ENCODE measurements at places on chromosomes 1 and 21.
A peak's percentile ranks its signal among the peaks of the same experiment; 100 is the strongest.

GRCh38 chr1:3863231-3863935 is 6.1 kb downstream of the DFFB start:
- DNase-seq: no peak

- DNase-seq: no peak
Measured at GRCh38 chr1:45306319-45306718, 20.4 kb upstream of the HPDL start.

DNA sequence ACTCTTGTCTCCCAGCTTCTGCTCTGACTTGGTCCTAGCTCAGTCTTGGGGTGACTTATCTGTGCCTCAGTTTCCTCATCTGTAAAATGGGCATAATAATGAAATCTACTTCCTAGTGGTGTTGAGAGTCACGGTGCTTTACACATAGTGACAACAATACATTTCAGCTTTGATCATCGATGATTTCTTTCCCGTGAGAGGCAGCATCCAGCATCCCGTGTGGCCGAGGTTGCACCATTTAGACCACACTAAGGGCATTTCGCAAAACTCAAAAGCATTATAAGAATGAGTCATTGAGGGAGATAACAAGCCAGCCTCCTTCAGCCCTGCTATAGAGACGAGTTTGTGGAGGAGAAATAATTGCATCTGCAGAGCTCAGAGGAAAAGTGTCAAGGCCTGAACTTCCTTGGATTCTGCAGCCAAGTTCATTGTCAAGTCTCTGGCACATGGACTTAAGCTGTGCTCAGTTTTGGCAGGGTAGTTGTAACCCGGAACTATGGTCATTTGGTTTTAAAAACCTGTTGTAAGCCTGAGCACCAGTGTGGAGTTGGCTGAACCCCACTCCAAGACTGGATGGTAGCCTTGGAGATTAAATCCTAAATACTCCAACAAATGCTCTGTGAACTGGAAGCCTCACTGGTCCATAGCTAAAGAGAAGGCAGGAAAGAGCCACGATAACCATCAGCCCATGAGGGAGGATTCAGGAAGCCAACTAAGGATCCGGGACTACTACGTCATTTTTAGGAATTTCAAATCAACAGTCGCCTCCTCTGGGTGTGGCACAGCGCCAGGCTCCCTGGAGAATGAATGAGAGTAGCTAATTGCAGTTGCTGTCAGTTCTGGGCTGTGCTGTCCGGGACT is 64.2 kb downstream of the TCP10L start:
- peak; percentile 30 for DNase-seq

- DNase-seq: no peak
Measured at GRCh38 chr1:30728832-30729638, 5.7 kb upstream of the MATN1 start.

DNA sequence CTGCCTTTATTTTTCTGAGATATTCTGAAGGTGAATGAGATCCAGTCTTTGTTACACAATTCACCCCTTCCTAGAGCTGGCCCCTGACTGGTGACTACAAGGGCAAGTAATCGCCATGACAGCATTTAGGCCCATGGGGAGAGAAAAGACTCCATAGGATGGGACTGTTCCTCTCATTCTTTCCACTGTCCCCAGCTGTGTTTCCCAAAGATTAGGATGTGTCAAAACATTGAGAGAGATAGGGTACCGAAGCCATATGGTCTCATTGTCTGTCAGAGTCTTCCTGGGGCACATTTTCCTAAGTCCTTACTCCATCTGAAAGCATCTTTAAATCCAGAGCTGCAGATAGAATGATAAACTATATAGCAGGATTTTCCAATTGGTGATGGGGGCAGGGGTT is 423.5 kb downstream of the OMA1 start:
- no peak for DNase-seq

DNA sequence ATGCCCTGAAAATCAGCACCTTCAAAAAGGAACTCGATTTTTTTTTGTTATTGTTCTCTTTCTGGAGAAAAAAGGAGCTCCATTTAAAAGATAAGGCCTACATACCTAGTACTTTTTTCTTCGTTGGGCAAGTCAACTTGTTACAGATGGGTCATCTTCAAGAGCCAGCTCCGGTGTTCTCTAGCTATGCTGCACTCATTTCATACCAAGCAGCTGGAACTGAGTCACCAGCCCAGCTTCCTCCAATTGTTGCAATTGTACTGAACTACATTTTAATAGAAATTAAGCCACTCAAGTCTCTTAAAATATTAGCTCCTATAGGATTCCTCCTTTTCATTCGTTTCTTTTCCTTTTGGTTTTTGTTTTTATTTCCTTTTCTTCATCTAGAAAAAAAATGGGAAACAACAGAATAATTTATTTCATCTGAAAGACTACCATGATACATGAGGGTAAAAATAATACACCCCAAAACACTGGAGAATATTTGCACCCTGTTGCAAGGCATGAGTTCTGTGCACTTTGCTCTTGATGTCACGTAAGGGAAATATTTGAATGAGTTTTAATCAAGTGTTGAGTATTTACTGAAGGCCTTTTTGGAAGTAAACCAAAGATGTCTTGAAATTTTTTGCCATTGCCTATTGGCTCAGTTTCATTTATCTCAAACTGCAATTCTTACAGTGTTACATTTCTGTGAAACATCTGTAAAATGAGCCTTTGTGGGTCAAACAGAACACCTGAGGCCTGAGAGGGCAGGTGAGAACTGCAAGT is 60.5 kb downstream of the CLIC4 start:
- DNase-seq: no peak

GRCh38 chr1:172513479-172513878 is 19.5 kb upstream of the SUCO start:
- DNase-seq: no peak

GRCh38 chr1:11169202-11169601 is 20.0 kb upstream of the ANGPTL7 start:
- no peak for DNase-seq

DNA sequence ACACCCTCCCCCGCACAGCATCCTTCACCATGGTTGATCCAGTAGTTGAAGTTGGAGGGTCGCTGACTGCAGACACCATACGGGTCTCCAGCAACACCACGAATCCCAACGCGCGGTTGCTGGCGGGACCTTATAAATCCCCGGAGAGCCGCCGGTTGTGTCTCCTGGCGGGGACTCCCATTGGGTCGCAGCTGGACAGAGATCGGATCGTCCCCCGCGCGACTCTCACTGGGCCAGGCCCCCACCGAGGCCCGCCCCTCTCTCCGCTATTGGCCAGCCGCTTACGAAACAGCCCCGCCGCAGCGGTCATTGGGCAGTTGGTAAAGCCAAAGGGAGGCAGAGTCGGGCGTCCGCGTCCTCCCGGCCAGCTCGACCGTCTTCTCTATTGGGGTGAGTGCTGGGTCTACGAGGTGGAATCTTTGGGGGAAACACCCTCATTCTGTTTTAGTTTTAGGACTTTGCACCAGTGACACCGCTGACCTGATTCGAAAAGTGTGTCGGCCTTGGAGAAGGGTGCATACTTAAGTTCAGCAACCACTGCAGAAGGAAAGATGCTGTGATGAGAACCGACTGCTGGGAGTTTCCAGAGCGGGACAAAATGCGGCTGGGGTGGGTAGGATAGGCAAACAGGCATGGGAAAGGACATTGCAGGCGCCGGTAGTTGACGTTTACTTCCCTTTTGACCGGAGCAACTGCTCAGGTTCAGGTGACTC is 27.4 kb downstream of the RABIF start:
- DNase-seq: peak; percentile 84

DNA sequence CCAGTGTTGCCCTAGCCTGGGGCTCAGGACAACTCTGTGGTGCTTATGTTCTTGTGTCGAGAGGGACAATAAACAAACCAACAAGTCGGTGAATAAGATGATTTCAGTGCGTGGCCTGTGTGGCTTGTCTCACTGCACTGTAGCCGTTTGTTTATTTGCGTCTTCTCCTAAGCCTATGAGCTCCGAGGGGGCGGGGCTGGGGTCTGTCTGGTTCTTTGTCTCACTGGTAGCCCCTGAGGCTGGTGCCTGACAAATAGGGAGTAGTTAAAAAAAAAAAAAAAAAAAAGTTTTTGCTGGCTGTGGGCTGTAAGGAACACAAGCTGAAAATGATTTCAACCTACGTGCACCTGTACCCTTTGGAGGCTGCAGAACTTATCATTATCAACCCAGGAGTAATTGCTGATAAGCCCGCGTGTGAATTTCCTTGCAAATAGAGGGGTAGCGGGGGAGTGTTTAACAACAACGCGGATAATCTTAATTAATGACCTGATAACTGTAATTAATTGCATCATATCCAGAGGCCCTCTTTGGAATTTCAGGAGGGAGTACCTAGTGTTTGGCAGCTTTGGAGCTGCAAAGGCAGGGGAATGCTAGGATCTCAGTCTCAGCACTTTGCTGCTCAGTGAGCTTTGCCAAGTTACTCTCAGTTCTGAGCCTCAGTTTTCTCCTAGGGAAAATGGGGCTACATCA is 925 bp upstream of the ARHGEF10L start:
- DNase-seq: no peak

DNA sequence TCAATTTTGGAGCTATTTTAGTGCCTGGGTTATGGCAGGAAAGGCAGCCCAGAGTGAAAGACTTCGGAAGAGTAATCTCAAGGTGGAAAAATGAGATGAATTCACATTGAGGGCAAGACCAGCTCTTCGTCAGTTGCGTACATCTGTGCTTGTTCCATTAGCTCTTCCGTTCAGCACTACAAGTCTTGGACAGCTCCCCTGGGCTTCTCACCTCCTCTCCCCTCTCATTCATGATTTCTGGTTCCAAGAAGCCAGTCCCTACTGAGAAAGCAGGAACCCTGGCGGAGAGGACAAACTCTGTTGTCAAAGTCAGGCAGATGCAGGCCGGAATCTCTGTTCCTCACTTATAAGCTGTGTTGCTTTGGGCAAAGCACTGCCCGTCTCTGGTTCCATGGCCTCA is 76.5 kb downstream of the ACTL8 start:
- DNase-seq: no peak

GRCh38 chr1:15186846-15187151 is 33.3 kb downstream of the TMEM51 start:
- no peak for DNase-seq

DNA sequence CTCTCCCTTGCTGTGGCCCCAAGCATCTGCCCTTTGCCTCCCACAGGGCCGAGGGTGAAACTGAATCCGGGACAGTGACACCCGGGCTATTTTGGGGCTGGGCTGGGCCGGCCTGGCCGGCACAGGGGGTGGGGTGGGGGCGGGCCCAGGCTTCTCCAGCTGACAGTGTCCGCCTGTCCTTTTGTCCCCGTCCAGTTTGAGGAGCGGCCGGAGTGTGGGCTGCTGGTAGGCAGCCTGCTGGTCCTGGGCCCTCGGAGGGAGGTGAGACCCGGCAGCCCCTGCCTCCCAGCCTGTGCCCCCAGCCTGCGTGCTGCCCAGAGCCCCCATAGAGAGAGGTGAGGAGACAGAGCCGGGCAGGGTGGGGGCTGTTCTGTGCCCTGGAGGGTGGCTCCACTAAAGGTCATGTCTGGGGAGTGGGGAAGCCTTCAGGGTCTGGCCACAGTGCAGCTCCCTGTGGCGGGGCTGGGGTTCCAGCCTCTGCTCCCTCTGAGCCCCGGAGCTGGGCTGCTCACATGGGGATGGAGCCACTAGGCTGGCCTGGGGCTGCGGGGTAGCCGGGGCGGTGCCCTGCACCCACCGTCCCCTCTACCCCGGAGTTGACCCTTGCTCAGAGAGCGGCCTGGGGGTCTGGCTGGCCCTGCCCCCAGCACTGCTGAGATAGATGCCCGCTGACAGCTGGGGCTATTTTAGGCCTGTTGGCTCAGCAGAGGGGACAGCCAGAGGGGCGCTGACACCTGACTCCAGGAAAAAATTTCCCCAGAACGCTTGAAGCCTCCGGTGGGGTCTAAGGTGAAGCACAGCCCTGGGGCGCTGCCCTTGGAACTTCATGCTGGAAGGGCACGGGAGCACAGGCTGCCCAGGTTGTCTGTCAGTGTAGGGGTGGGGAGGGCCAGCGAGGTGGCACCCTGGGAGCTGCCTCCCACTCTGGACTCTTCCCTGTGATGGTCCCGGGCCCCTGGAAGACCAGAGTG is at the start of gene OBSCN:
Gene OBSCN (plus strand): TSS at position 194 of the 971 bp plus-strand sequence. CDS start 3,740 bp downstream, outside the sequence.
- no peak for DNase-seq

DNA sequence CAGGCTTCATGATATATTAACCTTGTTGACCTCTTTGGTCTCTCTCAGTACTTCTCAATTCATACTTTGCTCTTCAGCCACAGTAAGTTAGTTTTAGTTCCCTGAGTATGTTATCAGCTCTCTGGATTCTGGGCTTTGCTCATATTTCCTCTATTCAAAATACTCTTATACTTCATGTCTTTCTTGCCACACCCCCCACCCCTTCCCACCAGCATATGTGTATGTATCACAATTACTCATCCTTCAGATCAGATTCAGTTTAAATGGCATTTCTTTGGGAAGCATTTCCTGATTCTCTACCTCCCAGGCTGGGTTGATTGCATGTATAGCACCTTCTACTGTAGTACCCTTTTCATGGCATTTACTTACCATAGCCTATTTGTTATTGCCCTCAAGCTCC is 28.3 kb downstream of the SLC30A7 start:
- DNase-seq: no peak

GRCh38 chr1:27381969-27382762 is 967 bp downstream of the CD164L2 start:
- DNase-seq: no peak

DNA sequence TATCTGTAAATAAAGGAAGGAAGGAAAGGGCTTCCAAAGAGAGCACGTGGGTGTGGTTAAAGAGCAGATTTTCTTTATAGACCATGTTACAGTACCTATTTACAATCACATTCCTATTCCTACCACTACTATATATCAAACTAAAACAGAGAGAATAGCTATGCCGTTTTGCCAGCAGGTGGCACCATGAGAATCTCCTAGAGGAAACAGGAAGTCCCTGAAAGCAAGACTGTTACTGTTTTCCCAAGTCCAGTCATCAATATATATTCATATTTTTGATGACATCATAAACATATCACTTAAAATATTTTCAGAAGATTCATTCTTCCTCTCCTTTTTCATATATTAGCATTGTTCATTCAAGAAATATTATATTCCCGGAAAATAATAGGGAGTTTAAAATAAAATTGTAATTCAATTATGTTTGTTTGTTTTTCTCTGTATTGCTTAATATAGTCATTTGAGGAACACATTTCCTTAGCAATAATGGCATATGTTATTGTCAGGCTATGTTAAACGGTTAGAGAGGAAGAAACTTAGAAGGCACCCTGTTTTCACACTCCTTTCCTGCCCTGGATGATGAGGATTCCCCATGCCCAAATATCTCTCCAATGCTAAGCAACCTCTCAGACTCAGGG is 6.6 kb downstream of the CCDC190 start:
- DNase-seq: peak; percentile 73

- DNase-seq: no peak
Measured at GRCh38 chr21:42474043-42474831, 21.8 kb downstream of the RSPH1 start.

DNA sequence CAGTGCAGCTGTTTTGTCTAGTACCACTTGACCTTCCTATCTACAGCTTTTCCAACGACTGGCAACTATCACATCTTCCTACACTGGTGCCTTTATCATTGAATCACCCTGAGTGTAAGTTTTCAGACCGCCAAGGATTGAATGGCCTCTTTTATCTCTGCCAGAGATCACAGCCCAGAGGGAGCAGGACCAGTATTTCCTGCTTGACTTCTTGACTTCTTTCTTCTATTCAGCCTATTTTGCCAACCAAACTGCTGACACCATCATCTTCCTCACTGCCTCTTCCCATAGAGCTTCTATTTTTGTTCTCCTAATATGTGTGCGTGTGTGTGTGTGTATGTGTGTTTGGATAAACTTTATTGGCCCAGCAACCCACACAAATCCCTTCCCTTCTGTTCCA is 53.8 kb downstream of the SERBP1 start:
- DNase-seq: no peak
